ENCODE measurements at places on chromosomes 5 and 9.

GRCh38 chr9:89038382-89039103, 47.3 kb downstream of the S1PR3 start:
- DNase-seq, result no peak

DNA sequence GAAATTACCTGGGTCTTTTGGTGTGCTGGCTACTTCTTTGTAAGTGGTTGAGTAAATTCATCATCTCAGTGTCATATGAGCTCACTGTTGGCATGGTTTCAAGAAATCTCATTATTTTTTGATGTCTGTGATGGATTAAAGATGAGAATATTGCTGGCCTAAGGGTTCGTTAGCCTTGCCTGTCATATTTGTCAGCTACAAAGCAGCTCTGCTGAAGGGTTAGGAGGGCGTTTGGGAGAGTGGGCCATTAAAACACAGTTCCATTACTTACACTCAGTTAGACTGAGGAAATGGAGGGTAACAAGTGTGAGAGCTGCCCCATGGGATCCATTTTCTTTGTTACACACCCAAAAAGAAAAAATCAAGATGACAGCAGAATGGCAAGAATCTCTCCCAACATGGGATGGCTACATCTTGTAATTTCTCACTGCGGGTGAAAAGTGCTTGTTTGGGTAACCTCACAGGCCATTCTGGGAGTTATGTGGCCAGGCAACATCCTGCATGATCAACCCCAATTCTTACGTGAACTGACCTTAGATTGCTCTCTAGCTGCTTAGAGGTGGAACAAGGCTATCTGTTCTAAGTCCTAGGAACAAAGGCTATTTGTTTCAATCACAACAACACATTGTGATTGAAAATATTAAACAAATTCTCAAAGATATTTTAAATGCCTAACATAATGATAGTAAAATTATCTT, 609.5 kb upstream of the RGMB start:
- no peak for DNase-seq

GRCh38 chr5:39106322-39106721, 32.1 kb upstream of the RICTOR start:
- no peak for DNase-seq

- DNase-seq, result no peak
Observed at GRCh38 chr5:119276978-119277377, 78.8 kb upstream of the TNFAIP8 start.

DNA sequence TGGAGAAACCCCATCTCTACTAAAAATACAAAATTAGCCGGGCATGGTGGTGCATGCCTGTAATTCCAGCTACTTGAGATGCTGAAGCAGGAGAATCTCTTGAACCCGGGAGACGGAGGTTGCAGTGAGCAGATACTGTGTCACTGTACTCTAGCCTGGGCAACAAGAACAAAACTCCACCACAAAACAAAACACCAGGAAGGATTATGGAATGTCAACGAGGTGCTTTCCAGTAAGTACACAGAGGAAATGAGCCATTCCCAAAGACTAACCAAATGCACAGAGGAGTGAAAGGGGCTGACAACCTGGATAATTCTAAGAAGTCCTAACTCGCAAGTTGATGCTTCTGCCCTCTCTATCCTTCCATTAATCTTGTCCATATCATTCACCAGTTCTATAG, 126.1 kb upstream of the RETREG1 start:
- no peak for DNase-seq

- DNase-seq, result no peak
Observed at GRCh38 chr9:78767490-78767889, 470.6 kb downstream of the PSAT1 start.

DNA sequence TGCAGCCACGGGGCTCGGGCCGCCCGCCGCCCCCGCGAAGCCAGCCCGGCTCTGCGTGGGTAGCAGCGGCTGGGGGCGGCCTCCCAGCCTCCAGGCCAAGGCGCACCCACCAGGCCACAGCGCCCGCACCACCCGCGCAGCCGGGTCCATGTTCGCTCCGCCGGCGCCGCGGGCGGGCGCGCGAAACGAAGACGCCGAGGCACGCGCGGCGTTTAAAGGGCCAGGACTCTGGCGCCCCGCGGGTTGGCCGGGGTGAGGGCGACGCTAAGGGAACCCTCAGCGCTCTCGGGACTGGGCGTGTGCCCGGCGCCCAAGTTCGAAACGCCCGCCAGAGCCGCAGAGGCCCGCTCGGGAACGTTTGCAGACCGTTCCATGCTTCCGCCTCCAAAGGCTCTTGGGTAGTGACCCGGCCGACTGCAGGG, at the start of gene PTGES2:
Gene PTGES2 (minus strand): TSS at position 162 of the 422 bp plus-strand sequence. CDS start 12 bp downstream, at position 150.
- peak; percentile 87 for DNase-seq

GRCh38 chr5:120473332-120473731, 9.2 kb downstream of the PRR16 start:
- no peak for DNase-seq

DNA sequence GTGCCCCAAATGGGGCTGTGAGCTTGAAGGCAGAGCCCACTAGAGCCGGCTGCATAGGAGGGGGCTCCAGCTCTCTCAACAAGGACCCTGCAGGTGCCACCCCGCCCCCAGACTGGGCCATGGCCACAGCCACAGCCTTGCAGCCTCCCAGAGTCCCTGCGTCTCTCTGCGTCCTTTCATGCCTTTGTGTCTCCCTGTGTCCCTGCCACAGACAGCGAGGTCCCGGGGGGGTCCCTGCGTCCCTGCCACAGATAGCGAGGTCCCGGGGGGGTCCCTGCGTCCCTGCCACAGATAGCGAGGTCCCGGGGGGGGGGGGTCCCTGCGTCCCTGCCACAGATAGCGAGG, 6.3 kb downstream of the NOXA1 start:
- DNase-seq, result no peak

DNA sequence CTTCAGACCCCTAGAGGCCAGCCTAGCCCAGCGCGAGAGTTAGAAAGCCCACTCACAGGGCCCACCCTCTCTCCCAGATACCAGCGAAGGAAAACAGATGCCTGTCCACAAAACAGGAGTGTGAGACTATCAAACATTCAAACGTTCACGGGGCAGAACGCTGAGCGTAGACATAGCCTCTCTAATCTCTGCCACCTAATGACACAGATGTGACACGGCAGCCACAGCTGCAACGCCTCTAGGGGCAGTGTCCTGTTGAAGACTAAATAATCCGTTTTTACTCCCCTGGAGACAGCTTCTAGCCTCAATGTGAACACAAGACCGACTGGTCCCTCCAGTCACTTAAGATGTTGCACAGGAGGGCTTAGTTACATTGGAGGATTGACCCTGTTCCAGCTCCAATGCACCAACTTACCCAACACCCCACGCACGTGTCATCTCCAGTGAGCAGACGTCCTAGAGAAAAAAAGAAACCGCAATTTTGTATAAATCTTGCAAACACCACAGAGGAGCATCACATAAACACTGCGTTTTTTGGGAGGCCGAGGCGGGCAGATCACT, 14.3 kb downstream of the DIPK1B start:
- DNase-seq, result peak; percentile 78

DNA sequence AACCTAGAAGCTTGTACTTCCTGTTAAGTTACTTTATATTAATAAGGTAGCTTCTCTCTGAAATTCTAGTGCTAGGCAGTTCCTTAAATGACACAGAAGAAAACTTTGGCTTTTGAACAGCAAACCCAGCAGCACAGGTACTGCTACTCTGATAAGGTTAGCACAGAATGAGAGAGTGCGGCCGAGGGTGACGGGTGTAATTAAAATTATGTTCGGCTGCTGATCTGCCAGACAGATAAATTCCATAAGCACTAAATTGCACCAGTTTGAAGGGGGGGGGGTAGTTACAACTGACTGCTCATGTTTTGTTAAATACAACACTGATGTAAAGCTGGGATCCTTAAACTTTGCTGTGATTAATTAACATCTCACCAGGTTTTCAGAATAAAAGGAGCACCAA, 475.1 kb downstream of the SPOCK1 start:
- no peak for DNase-seq

DNA sequence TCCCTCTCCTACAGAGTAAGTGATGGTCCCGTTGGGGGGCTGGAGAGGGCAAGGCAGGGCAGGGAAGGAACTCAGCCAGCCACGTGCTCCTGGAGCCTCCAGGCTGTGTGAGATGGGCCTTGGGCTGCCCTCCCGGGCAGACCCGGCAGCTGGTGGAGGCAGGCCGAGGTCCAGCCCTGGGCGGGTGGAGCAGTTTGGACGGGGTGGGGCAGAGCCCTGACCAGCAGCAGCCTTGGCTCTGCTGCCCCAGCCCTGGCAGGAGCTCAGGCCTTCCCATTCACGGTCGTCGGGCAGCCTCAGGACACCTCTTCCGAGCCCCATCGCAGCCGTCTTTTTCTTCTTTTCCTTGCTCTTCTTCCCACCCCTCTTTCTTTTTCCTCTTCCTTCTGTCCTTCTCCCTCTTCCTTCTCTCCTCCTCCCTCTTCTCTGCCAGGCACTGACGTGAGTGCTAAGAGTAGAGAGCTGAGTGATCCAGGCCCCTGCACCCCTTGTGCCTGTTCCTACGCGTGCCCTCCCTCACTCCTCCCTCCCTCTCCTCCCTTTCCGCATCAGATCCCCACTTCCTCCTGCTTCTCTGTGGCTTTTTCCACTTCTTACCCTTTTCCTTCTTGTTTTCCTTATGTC, 42.8 kb downstream of the AMBP start:
- DNase-seq, result no peak

- peak; percentile 67 for DNase-seq
Observed at GRCh38 chr9:96113032-96113431, 188.9 kb downstream of the HSD17B3 start.

GRCh38 chr5:111635151-111635902, 121.7 kb downstream of the NREP start:
- no peak for DNase-seq

GRCh38 chr5:179344431-179345182, 654 bp downstream of the ADAMTS2 start:
- DNase-seq, result peak; percentile 34

DNA sequence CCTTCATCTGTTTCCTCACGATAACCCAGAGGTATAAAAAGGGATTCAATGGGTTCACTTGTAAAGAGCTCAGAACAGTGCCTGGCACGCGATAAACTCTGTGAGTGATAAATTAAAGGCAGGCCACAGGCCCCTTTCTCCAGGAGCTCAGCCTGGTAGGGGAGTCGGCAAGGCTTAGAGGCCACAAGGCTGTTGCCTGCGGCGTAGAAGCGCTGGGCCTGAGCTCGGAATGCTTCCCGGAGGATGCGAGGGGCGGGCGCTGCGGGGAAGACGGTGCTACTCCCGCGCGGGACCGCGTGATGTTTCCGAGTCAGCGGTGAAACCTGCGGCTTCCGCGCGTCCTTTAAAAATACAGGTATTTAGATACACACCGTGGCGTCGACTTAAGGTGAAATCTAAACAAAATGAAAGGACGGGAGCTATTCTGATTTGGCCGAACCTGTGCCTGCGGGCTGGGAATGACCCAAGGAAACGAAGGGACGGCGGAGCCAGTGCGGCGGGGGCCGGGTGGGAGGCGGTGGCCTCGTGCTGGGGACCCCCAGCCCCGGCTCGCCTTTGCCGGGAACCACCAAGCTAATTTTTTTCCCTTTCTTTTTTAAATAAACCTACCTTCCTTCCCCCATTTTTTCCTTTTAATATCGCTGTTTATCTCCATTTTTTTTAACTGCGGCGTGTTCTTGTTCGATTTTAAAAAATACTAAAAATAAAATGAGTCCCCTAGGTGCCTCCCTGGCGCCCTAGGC, 6.2 kb downstream of the NKX2-5 start:
- DNase-seq, result peak; percentile 66

- no peak for DNase-seq
Observed at GRCh38 chr9:136721339-136722092, 9.1 kb downstream of the DIPK1B start.

Measured in mesendoderm (in vitro differentiated cells).